Occipital lobe (tissue), 3 donors: ENCODE measurements at places on chromosomes 6 and 20. TPM values are rescaled to one million over a fixed set of nuclear protein-coding genes. Genes with fewer than 3 reads are reported as not detected.

DNA sequence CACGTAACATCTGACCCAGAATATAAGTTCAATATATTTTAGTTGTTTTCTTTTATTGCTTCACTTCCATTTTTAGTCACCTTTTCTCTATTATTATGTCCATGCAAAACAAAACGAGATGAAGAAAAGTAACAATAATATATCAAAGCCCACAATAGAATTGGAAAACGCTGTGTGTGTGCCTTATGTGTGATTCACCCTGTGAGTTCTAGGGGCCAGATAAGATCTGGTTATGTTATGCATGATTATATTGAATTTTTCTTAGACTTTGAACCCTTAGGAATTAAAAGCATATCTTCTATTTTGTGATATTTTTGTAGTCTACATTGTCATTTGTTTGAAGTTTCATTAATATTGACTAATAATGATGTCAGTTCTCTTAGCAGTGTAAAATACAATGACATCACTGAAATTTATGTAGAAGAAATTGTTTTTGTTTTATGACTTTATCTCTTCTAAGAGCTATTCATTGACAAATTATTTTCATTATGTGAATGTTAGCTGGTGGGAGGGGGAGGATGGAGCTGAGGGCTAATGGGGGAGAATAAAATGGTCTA, 243.6 kb downstream of the TFAP2B start:
- DNase-seq, result no peak

- no peak for DNase-seq
Measured at GRCh38 chr20:10423735-10424134, 10.3 kb downstream of the MKKS start.

DNA sequence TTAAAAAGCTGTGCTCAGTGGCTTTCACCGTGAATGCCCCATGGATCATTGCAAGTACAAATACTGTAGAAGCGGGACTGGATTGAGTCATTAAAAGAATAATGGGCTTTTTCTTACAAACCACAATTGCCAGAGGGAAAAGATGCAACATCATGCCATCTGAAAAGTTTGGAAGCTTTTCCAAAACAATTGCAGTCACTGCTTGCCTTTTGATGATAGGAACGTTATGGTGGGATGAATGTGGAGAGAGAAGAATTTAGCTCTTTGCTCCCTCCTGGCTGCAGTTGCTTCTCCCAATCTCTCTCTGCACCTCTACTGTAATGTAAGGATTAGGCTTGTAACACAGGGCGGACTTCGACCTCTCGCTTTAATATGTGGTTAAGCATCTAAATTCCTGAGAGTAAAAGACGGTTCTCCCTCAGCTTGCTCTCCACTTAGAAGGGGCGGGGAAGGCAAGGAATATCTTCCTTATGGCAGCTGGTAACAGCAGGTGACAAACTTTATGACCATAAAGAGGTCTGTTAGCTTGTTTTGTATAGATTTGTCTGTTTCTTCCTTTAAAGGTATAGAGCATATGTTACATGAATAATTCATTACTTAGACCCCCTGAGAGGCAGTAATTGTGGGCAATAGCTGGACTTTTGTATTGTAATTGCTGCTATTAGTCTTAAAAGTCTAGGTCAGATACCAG, 376.1 kb downstream of the UTRN start:
- no peak for DNase-seq

DNA sequence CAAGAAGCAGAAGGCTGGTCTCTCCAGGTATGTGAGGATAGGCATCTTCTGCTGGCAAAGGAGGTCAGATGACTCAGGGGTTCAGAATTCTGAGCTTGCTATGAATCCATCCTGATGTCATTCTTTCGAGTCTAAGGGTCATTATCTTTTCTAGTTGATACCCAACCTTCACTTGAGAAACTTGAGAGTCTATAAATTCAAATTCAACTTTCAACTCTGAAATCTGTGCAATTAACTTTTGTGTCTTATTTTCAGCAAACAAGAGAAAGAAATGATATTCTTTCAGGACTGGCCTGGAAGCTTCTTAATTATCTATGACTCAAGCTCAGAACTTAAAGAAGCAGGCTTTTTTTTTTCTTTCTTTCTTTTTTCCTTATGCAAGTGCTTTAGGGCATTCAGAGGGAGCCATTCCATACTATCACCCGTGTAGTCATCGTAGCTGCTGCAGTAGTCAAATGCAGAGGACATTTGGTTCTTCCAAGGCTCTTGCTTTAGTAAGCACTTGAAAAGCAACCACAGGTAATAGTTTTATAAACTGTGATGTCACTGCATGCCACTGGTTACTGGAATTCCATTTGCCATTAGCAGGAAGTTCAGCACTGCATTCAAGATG, 93.0 kb downstream of the ADTRP start:
- DNase-seq, result no peak

The CST7 gene
- total RNA-seq, result 0.31 TPM

DNA sequence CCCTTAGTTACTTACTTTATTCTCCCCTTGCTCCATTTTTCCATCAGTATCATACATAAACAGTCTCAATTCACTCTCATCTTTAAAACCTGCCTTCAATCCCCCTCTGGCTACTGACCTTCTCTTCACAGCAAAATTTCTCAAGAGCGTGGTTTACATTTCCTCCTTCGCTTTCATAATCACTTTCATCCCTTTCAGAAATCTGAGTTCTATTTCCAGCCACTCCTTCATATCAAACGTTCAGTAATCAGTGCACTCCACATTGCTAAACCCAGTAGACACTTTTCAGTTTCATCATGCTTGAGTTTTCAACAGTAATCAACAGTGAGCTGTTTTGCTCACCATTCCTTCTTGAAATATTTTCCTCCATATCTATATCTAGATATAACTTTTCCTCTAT, 176.7 kb upstream of the HSF2 start:
- no peak for DNase-seq

GRCh38 chr20:56630086-56630493, 984 bp downstream of the TFAP2C start:
- DNase-seq, result no peak

The CST3 gene
- total RNA-seq, result 104 TPM

The ENPP4 gene
- total RNA-seq, result 27.8 TPM

The CCM2L gene
- 2.0 TPM for total RNA-seq

DNA sequence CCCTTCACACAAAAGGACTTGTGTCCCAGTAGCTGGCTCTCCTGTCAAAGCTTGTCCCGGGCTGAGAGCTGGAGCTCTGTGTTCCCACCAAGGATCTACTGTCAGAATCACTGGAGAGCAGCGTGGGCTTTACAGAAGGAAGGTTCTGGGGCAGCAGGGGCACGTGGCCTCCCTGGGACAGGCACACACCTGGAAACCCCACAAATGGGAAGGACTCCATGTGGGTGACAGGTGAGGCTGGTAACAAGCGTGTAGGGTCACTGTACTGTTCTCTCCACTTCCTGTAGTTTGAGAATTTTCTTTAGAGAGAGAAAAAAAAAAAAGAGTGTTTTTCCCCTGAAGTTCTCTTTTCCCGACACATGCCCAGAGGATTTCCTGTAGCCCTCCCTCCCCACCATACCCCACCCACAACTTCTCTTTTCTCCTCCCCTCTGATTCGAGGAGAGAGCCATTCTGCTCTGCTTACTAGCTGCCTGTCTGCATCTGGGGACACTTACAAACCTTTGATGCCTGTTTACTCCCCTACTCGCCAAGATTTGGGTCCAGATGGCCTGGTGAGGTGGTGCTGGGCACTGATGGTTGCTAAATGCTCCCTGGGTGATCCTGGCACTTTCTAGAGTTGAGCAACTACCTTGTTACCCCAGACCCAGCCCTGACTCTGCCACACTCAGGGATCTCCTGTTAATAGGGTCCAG, 84.1 kb upstream of the SIRPA start:
- no peak for DNase-seq

The PACRG gene
- total RNA-seq, result 6.7 TPM

GRCh38 chr6:3406362-3406821, 50.5 kb downstream of the SLC22A23 start:
- no peak for DNase-seq

- DNase-seq, result no peak
Measured at GRCh38 chr6:17703256-17703694, 3.5 kb downstream of the NUP153 start.

- peak; percentile 56 for DNase-seq
Measured at GRCh38 chr6:166540631-166541331, 45.7 kb downstream of the RAMACL start.

GRCh38 chr20:3183896-3184612, 10.7 kb upstream of the LZTS3 start:
- no peak for DNase-seq

GRCh38 chr6:133309579-133309978, 68.4 kb downstream of the EYA4 start:
- no peak for DNase-seq

DNA sequence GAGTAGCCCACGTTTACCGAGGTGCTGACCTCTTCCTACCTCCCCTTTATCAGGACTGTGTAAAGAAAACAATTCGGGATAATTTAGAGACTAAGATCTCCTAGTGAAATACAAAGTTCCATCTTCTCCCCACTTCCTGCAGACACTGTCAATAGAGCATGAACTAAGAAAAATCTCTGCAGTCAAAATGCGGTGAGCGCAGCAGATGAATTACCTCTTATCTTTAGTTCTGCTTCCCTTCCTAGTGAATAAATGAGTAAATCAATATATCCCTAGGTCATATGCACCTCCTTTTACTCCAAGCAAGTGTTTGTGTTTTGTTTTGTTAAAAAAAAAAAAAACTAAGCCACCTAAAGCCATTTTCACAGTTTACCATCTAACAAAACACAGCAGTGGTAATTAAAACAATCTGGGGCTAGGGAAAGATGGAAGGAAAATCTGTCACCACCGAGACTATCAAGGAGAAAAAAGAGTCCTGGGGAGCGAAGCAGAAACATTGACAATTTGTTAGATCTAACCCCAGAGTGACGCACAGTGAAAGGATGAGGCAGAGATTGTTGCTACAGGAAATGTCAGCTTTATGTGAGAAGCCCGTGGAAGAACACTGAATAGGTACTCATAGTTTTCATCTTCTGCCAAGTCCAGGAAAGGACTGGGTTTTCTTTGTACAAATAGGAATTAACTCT, 159.4 kb upstream of the SPTLC3 start:
- no peak for DNase-seq

GRCh38 chr20:11529047-11529446, 388.6 kb upstream of the BTBD3 start:
- DNase-seq, result no peak

- DNase-seq, result no peak
Measured at GRCh38 chr6:92864966-92865555, 554.3 kb downstream of the EPHA7 start.

DNA sequence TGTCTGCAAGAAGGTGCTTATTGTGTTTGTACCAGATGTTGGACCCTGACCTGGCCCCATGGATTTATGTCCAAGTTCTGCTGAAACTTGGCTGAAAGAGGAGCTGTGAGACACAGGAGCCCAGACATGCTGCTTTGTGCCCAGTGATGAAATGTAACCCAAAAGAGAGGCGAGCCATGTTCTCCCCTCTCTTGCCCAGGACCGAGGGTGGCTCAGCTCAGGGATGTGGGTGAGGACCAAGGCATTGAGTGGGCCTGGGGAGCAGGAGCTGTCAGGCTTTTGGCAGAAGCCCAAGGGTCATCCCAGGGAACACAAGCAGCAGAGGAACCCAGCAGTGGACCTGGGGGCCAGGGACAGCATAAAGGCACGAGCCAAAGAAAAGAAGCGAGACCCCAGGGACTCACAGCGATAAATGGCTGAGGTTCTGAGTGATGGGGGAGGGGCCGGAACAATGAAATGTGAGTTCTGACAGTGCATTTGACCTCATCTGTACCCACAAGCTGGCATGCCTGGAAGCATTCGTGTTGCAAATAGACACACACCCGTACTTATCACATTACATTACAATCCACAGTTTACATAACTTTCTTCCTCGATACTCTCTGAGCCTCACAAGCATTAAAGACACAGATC, 363.4 kb upstream of the JARID2 start:
- no peak for DNase-seq

GRCh38 chr6:140586426-140587061, 1212.1 kb upstream of the CITED2 start:
- DNase-seq, result no peak

DNA sequence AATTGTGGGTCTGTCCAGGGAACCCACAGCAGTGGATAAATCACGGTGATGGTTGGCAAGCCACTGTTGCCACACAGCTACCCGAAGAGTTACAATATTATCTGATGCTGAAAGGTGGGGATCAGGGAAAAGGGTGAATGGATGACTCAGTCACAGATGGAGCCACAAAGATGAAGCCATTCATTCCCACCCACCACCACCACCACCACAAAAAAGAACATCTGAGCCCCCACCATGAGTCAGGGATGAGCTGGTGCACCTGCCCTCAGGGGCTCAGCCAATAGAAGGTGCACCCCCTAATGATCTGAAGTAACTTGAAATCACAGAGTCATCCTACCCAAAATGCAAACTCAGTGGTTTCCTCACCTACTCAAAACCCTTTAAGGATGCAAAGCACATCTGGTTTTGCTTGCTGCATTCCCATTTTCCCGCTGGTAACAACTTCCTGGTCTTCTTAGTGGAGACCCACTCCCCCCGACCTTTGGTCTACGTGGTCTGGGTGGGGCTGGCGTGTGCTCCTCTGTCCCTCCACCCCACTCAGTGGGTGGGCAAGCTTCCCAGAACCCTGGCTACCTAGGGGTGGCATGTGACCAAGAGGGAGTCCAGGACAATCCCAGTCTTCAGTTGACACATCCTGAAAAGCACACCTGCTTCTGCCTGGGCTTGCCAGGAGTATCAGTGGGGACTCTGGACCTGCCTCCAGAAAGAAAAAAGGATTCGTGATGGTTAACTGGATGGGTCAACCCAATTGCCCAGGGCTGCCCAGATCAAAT, 125.5 kb downstream of the ANKRD60 start:
- DNase-seq, result no peak

DNA sequence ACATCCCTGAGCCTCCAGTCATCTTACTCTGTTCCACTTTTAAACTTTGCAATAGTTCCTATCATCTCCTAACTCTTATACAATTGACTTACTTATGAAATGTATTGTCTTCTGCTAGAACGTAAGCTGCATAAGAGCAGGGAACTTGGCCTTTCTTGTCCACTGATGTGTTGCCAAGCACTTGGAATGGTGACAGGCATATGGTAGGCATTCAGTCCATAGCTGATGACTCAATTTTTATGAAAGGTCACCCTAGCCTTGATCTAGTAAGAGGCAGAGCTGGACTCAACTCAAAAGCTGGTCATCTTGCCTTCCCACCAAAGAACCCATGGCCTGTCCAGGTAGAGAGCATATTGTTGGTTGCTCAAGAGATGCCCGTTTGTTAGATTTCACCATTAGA, 82.4 kb upstream of the FAM184A start:
- no peak for DNase-seq

- DNase-seq, result no peak
Measured at GRCh38 chr20:58542411-58543095, 27.4 kb upstream of the APCDD1L start.

The TTK gene
- total RNA-seq, result 4.2 TPM
